Foreskin melanocyte (primary cell): ENCODE measurements at places on chromosomes 5 and 9.
A peak's percentile ranks its signal among the peaks of the same experiment; 100 is the strongest.

- no peak for DNase-seq
These were observed 4.4 kb upstream of the SSBP2 start for GRCh38 chr5:81755320-81755719.

DNA sequence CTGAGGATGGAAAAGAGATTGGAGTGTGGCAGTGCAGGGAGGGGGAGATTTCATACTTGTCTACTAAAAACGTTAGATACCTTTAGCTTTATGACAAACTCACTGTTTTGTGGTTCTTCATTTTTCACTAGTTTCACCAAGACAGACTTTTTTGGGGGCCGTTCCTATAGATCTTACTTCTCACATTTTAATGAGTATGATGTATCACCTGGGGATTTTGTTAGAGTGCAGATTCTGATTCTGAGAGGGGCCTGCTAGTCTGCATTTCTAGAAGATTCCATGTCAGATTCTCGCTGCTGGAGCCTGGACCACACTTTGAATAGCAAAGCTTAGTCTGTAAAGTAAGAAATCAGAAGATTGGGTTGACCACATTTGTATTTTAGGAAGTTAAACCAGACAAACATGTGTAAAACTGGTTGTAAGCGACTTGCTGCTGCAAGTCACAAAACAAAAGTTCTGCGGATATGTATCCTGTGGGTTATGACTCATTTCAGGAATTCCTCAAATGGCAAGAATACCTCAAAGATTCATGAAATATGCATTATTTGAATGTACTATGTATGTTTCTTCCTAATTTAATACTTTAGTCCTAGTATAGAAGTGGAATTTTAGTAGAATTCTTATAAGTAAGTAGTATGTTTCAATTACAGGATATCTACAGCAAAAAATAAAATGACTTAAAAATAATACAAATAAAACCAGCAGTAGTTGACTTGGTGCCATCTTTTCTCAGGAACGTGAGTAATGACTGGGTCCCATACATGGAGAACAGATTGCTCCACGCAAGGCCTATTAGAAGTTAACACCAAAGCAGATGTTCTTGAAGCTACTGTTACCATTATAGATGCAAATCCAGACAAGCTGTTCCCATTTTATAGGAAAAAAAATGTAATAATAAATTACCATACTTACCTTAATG, 27.8 kb downstream of the NFIL3 start:
- DNase-seq, result peak; percentile 85

DNA sequence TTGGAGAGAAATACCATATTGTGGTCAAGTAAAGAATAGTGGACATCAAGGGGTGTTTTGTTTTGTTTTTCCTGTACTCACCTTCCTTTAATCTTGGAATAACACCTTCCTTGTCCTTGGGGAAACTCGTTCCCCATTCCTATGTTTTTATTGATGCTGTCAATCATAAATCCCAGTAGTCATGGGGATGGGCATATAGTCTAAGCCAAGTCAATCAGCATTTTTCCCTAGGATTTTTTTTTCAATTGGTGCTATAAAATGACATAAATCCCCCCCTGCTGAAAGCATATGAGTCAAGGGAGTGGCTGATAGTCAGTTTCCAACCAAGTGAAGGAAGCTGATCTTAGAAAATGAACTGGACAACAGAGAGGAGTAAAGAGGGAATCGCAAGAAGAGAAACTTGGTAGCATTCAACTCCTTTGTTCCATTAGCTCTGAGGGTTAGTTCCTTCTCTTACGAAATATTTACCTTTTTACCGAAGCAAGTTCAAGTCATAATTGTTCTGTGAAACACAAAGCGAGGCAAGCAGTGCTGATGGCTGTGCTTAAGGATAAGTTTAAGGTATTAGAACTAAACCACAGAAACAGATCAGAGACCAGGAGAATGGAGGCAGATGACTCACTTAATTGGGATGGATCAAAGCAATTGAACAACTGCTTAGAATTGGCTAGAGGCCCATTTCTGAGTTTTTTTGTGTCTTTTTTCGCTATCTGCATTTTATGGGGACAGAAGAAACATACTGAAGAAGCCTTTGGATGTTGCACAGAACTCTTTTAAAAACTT, 218.6 kb downstream of the SEMA6A start:
- DNase-seq, result no peak

- DNase-seq, result no peak
These were observed 205.9 kb downstream of the EFNA5 start for GRCh38 chr5:107464876-107465275.

DNA sequence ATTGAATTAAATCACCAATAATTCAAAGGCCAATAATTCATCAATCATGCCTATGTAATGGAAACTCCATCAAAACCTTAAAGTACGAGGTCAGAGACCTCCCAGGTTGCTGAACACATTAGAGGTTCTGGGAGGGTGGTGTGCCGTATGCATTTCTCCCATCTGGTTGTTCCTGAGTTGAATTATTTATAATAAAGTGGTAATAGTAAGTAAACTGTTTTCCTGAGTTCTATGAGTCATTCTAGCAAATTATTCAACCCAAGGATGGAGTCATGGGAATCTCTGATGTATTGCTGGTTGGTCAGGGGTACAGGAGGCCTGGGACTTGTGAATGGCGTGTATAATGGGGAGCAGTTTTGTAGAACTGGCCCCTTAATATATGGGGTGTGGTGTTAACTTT, 191.7 kb downstream of the CARTPT start:
- DNase-seq, result no peak

DNA sequence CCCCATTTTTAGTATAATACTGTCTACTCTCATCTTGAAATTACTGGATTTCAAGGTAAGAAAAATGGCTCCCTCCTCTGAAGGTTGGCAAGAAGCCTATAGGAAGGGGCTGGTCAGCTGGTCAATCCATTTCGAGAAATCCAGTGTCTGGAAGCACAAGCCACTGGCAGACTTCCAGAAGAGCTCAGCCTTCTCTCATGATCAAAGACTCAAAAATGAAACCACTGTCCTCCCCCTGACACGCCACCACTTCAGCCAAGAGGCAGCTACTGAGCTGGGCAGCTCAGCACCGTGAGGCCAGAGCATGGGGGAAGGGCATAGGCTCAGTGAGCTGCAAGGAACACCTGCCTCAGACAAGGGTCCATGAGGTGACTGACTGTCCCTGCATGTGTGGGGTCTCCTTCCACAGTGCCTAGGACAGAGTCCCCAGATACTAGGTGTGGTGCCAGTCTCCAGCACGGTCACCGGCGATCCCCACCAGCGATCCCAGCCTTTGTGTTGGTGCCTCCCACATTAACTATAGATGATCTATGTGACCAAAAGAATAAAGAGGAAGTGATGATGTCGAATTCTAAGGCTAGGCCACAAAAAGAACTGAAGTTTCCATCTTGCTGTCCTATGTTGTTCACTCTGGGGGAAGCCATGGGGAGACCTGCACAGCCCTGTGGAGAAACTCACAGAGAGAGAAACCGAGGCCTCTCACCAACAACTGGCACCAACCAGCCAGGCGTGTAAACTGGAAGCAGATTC, 100.1 kb upstream of the LRRTM2 start:
- peak; percentile 94 for DNase-seq

DNA sequence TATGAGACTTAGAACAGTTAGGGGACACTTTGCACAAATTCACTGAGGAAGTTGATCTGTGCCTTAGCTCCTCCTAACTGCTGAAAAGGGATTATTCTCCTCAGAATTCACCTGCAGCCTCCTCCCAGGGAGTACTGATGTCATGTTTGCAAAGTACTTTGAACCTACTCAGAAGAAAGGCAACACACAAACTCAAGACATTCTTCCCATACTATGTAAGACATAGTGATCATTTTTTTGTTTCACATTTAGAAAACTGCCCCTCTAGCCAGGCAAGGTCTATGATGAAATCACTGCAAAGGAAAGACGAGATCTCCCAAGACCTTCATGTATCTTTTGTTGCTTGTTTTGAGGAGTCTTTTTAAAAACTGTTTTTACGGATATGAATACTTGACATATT, 10.6 kb upstream of the VLDLR start:
- no peak for DNase-seq

GRCh38 chr5:176750144-176750543, 60.2 kb upstream of the UNC5A start:
- DNase-seq, result no peak
